ENCODE measurements at places on chromosomes 6 and 20. TPM values are rescaled to one million over a fixed set of nuclear protein-coding genes. Genes with fewer than 3 reads are reported as not detected.

DNA sequence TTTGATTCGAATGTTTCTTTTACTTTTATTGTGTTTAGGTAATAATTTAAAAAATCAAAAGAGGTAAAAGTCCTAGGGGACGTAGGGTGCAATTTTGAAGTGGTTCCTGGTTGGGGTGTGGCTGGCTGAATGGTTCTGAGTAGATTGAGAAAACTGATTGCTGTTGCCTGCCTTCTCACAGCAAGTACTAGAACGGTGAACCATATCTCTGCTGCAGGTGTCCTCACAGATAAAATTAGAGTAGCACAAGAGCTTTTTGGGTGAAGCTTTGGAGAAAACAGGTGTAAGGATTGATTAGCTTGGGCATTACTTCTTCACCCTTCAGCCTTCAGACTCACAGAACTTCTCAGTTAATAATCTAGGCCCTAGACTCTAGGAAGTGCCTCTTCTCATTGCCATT lies 19.8 kb upstream of the GJA10 start:
- no peak overlapping the region for H3K27ac ChIP-seq
- no peaks in the 10 kb centered on the region for H3K27me3 ChIP-seq
- no peak overlapping the region for H3K4me3 ChIP-seq
- no peaks in the 10 kb centered on the region for H3K4me1 ChIP-seq

- no peaks in the 10 kb centered on the region for H3K4me1 ChIP-seq
- no peak overlapping the region for H3K27ac ChIP-seq
- no peak overlapping the region for H3K4me3 ChIP-seq
- H3K36me3 ChIP-seq = no peaks in the 10 kb centered on the region
Observed at GRCh38 chr6:42704937-42705374, 17.4 kb downstream of the PRPH2 start.

DNA sequence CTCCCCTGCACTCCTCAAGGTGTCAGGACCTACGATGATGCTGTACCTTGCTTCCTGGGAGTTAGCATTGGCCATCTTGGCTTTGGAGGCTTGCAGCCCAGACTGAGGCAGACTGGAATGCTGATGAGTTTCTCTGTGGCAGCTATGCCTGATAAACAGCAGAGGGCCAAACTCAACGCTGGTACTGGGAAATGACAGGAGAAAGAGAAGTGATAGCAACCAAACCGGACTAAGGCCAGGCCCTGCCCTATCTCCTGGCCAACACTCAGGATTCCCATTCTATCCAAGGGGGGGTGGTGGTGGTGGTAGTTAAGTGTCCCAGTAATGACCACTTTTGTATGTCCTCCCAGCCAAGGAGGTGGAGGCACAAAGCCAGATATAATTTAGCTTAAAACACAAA lies 90.0 kb upstream of the DTNBP1 start:
- H3K4me3 ChIP-seq = no peak overlapping the region
- no peaks in the 10 kb centered on the region for H3K27me3 ChIP-seq
- no peaks in the 10 kb centered on the region for H3K36me3 ChIP-seq

DNA sequence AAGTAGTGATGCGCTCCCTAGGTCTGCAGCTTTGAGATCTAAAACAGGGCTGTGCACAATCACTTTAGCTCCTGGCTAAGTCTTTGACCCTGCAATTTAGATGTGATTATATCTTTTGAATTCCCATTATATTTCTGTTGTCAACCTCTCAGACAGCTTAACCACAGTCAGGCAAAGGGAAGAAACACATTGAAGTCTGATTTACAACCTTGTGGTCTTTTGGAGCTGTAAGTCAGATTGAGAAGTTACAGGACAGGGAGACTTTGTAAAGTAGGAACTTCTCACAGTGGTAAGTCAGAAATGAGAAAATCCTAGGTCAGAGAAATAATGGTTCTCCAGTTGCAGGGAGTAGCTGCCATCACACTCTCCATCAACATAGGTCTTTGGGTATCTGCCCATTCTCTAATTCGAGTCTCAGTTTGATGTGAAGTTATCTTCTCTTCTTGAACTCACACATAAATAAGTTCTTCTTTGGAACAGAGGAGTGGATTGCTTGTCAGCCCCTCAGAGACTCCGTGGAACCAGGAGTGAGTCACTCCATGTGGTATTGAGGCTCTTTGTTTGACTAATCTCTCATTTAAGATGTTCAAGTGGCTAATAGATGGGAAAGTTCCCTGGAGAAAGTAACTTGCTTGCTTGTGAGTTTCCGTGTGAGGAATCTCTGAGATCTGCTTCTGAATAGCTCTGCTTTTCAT lies 35.0 kb upstream of the SGK1 start:
- H3K4me1 ChIP-seq = no peaks in the 10 kb centered on the region
- no peak overlapping the region for H3K4me3 ChIP-seq
- DNase-seq = no peak
- H3K36me3 ChIP-seq = no peaks in the 10 kb centered on the region
- H3K27me3 ChIP-seq = no peaks in the 10 kb centered on the region

DNA sequence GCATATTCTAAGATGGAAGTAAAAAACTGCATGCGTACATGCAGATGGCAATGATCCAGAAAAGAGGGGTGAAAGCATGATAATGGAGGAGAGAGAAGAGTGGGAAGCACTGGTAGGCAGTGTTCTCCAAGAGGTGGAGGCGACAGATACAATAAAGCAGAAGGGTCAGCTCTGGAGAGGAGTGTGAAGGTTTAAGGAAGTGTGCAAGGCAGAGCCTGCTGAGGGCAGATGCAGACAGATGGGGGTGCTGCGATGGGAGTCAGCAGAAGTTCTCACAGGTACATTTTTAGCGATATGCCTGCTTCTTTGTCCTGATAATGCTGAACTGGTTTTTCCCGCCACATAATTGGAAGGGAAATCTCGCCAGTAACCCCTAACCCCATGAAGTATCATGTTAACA lies 81.1 kb upstream of the C6orf118 start:
- H3K27me3 ChIP-seq = no peaks in the 10 kb centered on the region
- no peak for DNase-seq
- no peaks in the 10 kb centered on the region for H3K4me1 ChIP-seq
- H3K4me3 ChIP-seq = no peak overlapping the region
- H3K36me3 ChIP-seq = no peaks in the 10 kb centered on the region
- H3K27ac ChIP-seq = no peak overlapping the region

DNA sequence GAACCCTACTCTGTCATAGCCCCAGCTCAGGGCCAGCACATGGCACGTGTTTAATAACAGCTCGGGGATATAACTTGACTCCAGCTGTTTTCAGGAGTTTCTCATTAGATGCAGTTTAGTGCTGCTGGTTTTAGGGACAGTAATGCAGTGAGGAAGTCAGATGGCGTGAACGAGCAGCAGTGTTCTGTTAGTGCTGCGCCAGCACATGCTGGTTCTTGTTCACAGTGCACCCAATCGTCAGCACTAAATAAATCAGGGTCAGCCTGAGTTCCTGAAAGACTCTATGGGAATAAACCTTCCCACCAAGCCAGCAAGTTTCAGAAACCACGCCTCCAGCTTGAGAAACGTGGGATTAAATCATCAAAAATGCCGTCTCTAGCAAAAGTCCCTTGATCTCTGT lies 235.9 kb upstream of the SUPT3H start:
- H3K27ac ChIP-seq = no peak overlapping the region
- no peaks in the 10 kb centered on the region for H3K4me1 ChIP-seq
- no peak for DNase-seq
- H3K36me3 ChIP-seq = no peaks in the 10 kb centered on the region
- H3K4me3 ChIP-seq = no peak overlapping the region

- peaks cover 7% of the 10 kb centered on the region for H3K27me3 ChIP-seq
- no peaks in the 10 kb centered on the region for H3K4me1 ChIP-seq
- H3K36me3 ChIP-seq = no peaks in the 10 kb centered on the region
- DNase-seq = no peak
- no peak overlapping the region for H3K4me3 ChIP-seq
- no peak overlapping the region for H3K27ac ChIP-seq
Observed at GRCh38 chr6:165658395-165659058, 4.5 kb downstream of the PDE10A start.

DNA sequence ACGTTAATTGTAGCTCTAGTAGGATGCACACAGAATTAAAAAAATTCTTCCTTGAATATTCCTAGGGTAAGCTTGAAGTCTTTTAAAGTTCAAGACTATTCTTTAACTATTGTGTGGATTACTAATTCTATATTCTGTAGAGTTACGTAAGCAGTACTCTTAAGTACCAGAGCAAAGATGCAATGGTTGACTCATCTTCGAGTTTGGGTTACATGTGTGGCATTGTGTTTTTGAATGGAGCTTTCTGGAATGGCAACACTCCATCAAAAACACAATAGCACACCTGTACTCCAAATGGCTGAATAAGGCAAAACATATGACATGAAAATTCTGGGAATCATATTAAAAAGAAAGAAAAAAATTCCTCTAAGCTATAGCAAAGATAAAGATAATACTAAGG lies 33.5 kb upstream of the CEP162 start:
- no peaks in the 10 kb centered on the region for H3K4me1 ChIP-seq
- H3K27ac ChIP-seq = no peak overlapping the region
- H3K4me3 ChIP-seq = no peak overlapping the region
- no peak for DNase-seq

DNA sequence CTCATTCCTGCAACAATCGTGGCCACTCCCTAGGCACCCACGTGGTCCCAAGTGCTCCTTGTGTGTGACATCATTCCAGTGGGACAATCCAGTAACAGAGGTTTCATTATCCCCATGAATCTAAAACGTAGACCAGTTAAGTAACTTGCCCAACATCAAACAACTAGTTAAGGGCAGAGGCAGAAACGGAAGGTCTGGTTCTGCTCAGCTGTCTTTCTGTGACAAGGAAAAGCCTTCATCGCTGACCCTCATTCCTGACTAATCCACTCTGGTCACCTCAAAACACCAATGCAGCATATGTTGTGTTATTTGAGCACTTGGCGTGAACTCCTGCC lies 261.4 kb upstream of the JARID2 start:
- no peak overlapping the region for H3K27ac ChIP-seq
- H3K4me1 ChIP-seq = no peaks in the 10 kb centered on the region
- no peaks in the 10 kb centered on the region for H3K36me3 ChIP-seq
- DNase-seq = no peak
- H3K27me3 ChIP-seq = no peaks in the 10 kb centered on the region

DNA sequence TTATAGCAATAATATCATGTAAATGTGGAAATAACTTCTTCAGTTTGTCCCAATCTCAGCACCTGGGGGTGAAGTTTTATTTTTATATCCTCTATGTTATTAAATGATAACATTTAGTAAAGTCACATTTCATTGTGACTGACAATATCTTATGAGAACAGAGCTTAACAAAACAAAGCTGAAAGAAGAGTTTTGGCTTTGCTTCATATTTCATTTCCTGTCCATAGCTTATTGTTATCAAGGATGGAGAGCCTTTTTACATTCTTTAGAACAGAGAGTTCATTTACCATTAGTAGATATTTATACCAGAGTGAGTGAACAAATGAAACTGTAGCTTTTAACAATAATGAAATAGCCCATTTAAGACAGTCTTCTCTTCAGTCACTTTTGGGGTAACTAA lies 231.9 kb upstream of the SGK1 start:
- no peak for DNase-seq
- H3K27me3 ChIP-seq = no peaks in the 10 kb centered on the region
- no peaks in the 10 kb centered on the region for H3K36me3 ChIP-seq
- no peak overlapping the region for H3K27ac ChIP-seq
- H3K4me3 ChIP-seq = no peak overlapping the region

DNA sequence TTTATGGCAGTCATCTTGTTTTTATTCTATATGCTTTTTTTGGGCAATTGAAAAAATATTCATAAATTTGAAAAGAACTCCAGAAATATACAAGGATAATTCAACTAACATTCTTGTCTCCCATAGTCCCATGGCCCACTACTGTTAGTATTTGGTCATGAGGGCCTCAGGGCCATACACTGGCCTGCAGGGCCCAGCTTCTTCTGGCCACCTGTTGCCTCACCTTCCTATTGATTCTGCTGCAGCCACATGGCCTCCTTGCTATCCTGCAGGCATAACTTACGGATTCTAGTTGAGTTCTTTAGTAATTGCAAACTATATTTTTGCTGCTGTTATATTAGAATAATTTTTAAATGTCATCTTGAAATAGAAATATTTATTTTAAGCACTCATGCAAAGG lies 72.6 kb downstream of the SCAND1 start:
- H3K4me1 ChIP-seq = no peaks in the 10 kb centered on the region
- H3K27ac ChIP-seq = no peak overlapping the region
- H3K27me3 ChIP-seq = no peaks in the 10 kb centered on the region
- no peak overlapping the region for H3K4me3 ChIP-seq

DNA sequence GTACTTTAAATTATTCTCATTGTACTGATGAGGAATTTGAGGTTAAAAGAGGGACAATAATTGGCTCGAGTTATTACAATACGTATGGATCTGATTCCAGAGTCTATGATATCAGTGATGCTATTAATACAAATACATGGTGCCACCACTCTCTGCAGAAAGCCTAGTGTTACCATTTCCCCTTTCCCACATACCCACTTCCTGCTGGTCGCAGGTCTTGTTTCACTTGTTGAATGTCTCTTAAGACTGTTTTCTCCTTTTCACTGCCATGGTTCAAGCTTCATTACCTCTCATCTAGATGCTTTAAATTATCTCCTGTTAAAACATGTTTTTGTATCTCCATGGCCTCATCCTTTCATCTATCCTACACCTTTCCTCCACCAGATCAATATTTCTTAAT lies 62.0 kb downstream of the FHL5 start:
- no peak for DNase-seq
- no peak overlapping the region for H3K27ac ChIP-seq
- peaks cover 3% of the 10 kb centered on the region for H3K4me1 ChIP-seq
- H3K4me3 ChIP-seq = no peak overlapping the region
- no peaks in the 10 kb centered on the region for H3K27me3 ChIP-seq

DNA sequence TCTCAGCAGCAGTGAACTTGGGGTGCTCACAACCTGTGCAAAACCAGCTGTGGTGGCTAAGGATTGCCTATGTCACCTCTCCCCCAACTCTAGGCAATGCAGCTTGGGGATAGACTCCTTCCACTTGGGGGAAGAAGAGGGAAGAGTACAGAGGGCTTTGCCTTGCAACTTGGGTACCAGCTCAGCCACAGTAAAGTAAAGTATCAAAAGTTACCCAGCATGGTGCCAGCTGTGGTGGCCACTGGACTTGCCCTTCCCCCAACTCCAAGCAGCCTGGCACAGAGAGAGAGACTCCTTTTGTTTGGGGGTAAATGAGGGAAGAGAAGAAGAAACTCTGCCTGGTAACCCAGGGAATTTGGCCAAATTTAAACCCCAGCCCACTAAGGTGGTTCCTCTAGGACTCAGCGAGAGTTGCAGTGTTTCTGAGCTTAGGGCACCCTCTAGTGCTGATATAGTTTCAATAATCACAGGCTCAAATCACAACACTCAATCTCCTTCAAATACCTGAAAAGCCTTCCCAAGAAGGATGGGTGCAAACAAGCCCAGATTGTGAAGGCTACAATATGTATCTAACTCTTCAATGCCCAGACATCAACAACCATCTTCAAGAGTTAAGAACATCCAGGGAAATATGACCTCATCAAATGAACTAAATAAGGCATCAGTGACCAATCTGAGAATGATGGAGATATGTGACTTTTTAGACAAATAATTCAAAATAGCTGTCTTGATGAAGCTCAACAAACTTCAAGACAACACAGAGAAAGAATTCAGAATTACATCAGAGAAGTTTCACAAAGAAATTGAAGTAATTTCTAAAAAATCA lies 7.6 kb upstream of the DEFB129 start:
- no peaks in the 10 kb centered on the region for H3K4me1 ChIP-seq
- H3K27me3 ChIP-seq = no peaks in the 10 kb centered on the region
- H3K4me3 ChIP-seq = no peak overlapping the region
- no peak overlapping the region for H3K27ac ChIP-seq
- no peaks in the 10 kb centered on the region for H3K36me3 ChIP-seq

GRCh38 chr6:12017876-12018401 lies 5.8 kb downstream of the HIVEP1 start:
- 0 out of 2 replicates have a peak, but pooled peaks cover 2% of the 10 kb centered on the region for H3K4me1 ChIP-seq
- no peak overlapping the region for H3K27ac ChIP-seq
- no peak for DNase-seq
- H3K27me3 ChIP-seq = no peaks in the 10 kb centered on the region
- no peak overlapping the region for H3K4me3 ChIP-seq

The CUL7 gene
- 15.6 TPM for total RNA-seq

The LHFPL5 gene
- total RNA-seq = not detected

Measured in GM12878 (cell line).